ENCODE measurements at places on chromosomes 5 and 9.

DNA sequence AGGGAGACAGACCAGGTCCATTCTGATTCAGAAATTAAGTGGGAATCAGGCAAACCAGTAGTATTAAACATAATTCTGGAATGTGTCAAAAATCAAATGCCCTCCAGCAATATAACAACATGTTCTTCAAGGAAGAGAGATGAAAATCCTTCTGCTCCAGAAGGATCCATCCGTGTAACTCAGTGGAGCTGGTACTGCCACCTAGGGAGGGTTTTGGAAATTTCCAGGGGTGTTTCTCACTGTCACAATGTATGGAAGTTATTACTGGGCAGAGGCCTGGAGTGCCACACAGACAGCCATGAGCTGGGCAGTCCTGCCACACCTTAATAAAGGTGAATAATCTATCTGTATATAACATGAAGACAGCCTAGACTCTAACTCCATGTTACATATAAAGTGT, 87.5 kb downstream of the TTLL11 start:
- no peak for DNase-seq

GRCh38 chr5:9387879-9388278, 158.0 kb downstream of the SEMA5A start:
- DNase-seq = no peak

GRCh38 chr9:32413424-32413823, 29.0 kb downstream of the ACO1 start:
- DNase-seq = no peak

GRCh38 chr5:32504989-32505596, 60.6 kb upstream of the ZFR start:
- no peak for DNase-seq

GRCh38 chr5:14715481-14715880, 51.0 kb downstream of the OTULIN start:
- DNase-seq = no peak

GRCh38 chr9:111186021-111186530, 143.9 kb downstream of the OR2K2 start:
- no peak for DNase-seq

DNA sequence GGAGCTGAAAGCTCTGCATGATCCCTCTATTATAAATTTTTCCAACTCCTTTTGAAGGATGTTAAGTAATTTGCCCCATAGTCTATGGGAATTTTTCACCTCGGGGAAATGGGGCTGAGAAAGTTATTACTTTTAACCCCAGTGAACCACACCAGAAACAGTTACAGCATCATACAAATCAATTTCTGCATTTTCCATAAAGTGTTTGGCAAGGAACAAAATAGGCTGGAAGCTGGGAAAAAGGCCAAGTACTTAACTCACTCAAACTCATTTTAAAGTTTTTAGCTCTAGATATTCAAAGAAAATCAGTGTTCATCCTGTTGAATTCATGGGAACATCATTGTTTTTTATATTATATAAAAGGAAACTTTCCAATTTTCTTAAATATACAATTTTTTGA, 160.9 kb downstream of the SH3GL2 start:
- DNase-seq = no peak

DNA sequence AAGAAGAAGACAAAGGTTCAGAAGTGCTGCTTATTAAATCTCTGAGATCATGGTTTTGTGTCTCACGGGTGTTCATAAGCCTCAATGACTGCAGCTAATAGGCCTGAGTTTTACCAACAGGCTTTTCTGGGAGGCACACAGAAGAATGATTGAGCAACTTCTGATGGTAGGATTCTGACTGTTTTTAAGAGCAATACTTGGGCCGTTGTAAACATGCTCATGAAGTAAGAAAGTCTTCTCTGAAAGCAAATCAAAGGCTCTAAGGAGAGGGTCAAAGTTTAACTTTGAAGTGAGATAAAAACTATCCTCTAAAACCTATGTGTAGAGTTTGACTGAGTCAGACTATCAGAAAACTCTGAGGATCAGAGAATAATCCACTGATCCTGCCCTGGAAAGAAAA, 390.9 kb upstream of the DAB2 start:
- DNase-seq = no peak

- DNase-seq = no peak
These were observed 207.3 kb downstream of the PARP8 start for GRCh38 chr5:50873595-50874277.

DNA sequence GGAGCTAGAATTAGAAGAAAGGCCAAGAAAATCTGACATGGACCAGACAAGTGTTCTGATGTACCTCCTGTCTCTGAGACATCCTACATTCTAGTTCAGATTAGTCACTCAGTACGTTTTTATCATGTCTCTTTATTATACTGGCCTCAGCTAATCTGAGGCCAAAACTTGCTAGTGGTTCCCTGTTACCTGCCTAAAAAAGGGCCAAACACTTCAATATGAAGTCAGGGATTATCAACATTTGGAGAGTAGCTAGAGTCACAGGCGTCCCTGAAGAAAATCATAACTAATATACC, 587.4 kb downstream of the PRELID2 start:
- no peak for DNase-seq

DNA sequence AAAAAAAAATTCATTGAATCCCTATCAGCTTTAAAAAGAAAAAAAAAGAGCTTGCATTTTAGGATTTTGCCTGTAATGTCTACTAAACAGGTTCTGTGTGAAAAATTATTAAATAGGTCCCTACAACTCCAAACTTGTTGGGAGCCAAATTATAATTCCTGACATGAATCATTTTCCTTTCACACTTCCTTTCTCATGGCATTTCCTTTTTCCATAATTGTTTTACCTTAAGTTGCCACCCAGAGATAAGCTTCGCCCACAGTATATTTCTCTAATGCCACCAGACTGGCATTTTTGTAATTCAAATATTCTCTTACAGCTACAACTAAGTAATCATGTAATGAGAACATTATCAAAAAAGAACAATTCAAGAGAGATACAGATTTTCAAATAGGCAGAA, 348.8 kb downstream of the EFNA5 start:
- no peak for DNase-seq

GRCh38 chr9:547314-547713, 294.2 kb upstream of the DMRT1 start:
- no peak for DNase-seq

- no peak for DNase-seq
These were observed 640 bp downstream of the TRIM32 start for GRCh38 chr9:116687754-116688135.

- no peak for DNase-seq
These were observed 25.1 kb downstream of the NFX1 start for GRCh38 chr9:33315371-33315770.

GRCh38 chr5:170296036-170296934, 1.3 kb downstream of the LCP2 start:
- DNase-seq = no peak

- DNase-seq = no peak
These were observed 19.2 kb downstream of the TEX53 start for GRCh38 chr9:114638404-114638803.

- no peak for DNase-seq
These were observed 146.8 kb downstream of the RNF180 start for GRCh38 chr5:64312491-64312890.

- peak; percentile 79 for DNase-seq
These were observed 1.1 kb downstream of the MAST4 start for GRCh38 chr5:66597183-66597757.

DNA sequence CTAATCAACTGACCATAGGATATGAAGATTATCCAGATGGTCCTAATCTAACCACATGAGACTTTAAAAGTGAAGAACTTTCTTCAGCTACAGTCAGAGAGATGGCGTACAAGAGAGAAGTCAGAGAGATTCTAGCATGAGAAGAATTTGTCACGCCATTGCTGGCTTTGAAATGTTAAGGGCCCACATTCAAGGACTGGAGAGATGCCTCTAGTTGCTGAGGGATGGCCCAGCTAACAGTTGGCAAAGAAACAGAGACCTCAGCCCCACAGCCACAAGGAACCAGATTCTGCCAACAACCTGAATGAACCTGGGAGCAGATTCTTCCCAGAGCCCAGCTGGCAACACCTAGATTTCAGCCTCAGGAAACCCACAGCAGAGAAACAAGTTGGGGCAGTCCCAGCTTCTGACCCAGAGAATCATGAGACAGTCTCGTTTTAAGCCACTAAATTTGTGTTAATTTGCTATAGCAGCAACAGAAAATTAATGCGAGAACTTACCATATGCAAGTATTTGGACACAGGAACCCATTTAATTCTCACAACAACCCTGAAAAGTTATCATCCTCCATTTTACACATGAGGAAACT, 132.0 kb downstream of the MLLT3 start:
- DNase-seq = no peak

DNA sequence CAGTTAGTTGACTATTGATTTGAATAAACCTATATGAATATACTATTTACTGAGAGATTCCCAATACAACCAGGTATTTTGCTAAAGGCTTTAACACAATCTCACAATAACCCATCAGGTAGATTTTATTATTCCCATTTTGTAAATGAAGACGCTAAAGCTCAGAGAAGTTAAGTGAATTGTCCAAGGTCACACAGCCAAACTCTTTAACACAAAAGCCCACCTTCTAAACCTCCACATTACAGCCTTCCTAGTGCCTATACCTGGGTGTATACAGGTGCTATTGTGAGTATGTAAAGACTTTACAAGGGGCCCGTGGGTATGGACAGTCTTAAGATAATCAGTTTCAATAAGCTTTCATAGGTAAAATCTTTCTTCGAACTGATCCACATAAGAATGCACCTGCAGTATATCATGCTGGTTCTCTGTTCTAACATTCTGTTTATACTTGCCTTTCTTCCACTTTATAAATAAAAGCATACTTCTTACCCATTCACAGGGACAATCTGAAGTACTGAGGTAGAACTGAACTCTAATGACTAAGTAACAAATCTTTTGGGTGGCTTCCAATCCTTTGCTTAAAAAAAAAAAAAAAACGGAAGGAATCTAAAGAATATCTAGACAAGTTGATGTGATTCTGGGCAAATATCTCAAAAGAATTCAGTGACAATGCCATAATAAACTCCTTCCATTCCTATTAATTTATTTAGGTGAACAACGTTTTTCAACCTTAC, 59.1 kb downstream of the PJA2 start:
- no peak for DNase-seq

DNA sequence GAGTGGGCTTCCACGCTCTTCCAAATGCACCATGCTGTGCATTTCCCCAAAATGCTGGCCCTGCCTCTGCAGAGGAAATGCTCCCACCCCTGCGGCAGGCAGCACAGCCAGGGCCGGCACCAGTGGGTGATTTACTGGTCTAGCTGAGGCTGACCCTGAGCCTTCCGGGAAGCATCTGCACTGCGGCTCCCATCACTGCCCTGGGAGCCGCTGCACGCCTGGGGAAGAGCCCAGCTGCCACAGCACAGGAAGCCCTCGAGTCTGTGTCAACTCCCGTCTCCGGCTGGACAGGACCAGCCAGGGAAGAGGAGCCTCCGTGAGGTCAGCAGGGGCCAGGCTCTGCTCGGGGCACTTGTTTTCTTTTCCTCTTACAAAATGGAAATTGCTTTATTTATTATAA, 25.1 kb upstream of the EEIG1 start:
- DNase-seq = peak; percentile 90

GRCh38 chr5:9165546-9165945, 380.3 kb downstream of the SEMA5A start:
- DNase-seq = no peak

GRCh38 chr5:39014561-39014960, 59.6 kb downstream of the RICTOR start:
- no peak for DNase-seq
